ENCODE measurements at places on chromosomes 5 and 9. TPM values are rescaled to one million over a fixed set of nuclear protein-coding genes. Genes with fewer than 3 reads are reported as not detected.

The CD74 gene
- 883 TPM for polyA plus RNA-seq

The PCDHGC5 gene
- polyA plus RNA-seq = not detected

The MLANA gene
- not detected for polyA plus RNA-seq

The IFNW1 gene
- not detected for polyA plus RNA-seq

The PRR16 gene
- 1.3 TPM for polyA plus RNA-seq

The GABRG2 gene
- polyA plus RNA-seq = 0.06 TPM

The ANKRD33B gene
- polyA plus RNA-seq = 0.50 TPM

The CCDC180 gene
- polyA plus RNA-seq = 2.1 TPM

The PCDHB3 gene
- 0.46 TPM for polyA plus RNA-seq

The OTULINL gene
- 3.0 TPM for polyA plus RNA-seq

The SPINK5 gene
- polyA plus RNA-seq = 0.75 TPM

The CMYA5 gene
- 5.3 TPM for polyA plus RNA-seq

The LHX3 gene
- polyA plus RNA-seq = not detected

The INSL6 gene
- polyA plus RNA-seq = not detected

The PCSK1 gene
- polyA plus RNA-seq = 0.44 TPM

The HTR4 gene
- polyA plus RNA-seq = not detected

The ENTREP1 gene
- 6.8 TPM for polyA plus RNA-seq

The ZNF169 gene
- 1.3 TPM for polyA plus RNA-seq

The NTNG2 gene
- polyA plus RNA-seq = 0.31 TPM

The BSPRY gene
- polyA plus RNA-seq = 24.5 TPM

The DMRT2 gene
- polyA plus RNA-seq = not detected

The TAF11L2 gene
- not detected for polyA plus RNA-seq

The SPATA31A3 gene
- not detected for polyA plus RNA-seq

The PCDHGA12 gene
- 0.12 TPM for polyA plus RNA-seq

The HMMR gene
- 2.9 TPM for polyA plus RNA-seq

The CAMK2A gene
- polyA plus RNA-seq = 0.15 TPM

The HTR1A gene
- not detected for polyA plus RNA-seq

The TMEM167A gene
- 24.0 TPM for polyA plus RNA-seq

The PCDHB10 gene
- 0.12 TPM for polyA plus RNA-seq

The SPATA31E1 gene
- not detected for polyA plus RNA-seq

The SLC6A3 gene
- 0.05 TPM for polyA plus RNA-seq

The WDR38 gene
- not detected for polyA plus RNA-seq

The CARD6 gene
- 10.9 TPM for polyA plus RNA-seq

The SURF1 gene
- 92.5 TPM for polyA plus RNA-seq

The BNC2 gene
- polyA plus RNA-seq = 1.6 TPM

The TXNDC8 gene
- not detected for polyA plus RNA-seq

The LHX6 gene
- 1.3 TPM for polyA plus RNA-seq

The SLC22A4 gene
- 0.45 TPM for polyA plus RNA-seq

The ANKRD20A1 gene
- polyA plus RNA-seq = 0.25 TPM

The PCDHA11 gene
- polyA plus RNA-seq = 0.19 TPM

The STXBP1 gene
- polyA plus RNA-seq = 7.6 TPM

The C5orf34 gene
- polyA plus RNA-seq = 1.5 TPM

The FGD3 gene
- polyA plus RNA-seq = 2.0 TPM

The PDGFRB gene
- polyA plus RNA-seq = 9.1 TPM
